ENCODE measurements at places on chromosomes 5 and 9.

GRCh38 chr9:93130861-93131481 is 3.1 kb downstream of the NINJ1 start:
- DNase-seq: no peak

DNA sequence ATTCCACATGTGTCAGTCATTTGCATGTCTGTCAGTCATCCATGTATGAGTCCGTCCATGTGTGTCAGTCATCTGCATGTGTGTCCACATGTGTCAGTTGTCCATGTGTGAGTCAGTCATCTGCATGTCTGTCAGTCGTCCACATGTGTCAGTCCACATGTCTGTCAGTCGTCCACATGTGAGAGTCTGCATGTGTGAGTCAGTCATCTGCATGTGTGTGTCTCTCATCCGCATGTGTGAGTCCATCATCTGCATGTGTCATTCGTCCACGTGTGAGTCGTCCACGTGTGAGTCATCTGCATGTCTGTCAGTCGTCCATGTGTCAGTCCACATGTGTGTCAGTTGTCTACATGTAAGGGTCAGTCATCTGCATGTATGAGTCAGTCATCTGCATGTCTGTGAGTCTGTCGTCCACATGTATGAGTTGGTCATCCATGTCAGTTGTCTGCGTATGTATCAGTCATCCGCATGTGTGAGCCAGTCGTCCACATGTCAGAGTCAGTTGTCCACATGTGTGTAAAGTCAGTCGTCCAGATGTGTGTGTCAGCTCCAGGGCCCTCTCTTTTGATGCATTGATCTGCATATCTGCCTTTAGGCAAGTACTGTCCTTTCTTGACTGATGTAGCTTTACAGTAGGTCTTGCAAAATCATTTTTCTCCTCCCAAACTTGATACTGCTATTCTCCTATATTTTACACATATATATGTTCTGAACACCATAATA is 72.5 kb upstream of the CACNA1B start:
- no peak for DNase-seq

DNA sequence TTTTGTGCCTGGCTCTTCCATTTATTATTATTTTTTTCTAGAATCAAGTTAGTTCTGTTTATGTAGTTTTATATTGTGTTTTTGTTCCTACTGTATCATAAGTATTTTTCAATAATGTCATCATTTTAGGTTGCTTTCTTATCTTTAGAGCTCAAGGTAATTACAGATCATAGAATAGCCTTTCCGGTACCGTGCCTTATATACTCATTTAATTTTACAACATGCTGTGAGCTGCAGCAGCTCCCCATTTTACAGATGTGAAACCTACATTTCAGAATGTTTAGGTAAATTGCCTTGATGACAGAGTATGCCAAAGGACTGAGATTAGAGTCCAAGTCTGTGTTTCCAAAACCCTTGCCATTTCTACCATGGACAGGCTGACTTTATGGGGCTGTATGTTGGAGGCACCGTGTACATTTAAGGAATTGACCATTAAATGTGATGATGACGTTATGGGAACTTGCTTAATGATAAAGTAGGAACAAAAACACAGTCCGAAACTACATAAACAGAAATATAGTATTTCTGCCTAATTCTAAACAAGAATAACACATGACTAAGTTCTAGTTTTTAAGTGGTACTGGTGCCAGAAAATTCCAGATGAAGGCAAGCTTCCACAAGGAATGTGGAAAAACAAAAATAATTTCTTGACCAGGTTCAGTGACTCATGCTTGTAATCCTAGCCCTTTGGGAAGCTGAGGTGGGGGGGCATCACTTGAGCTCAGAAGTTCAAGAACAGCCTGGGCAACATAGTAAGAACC is 97.7 kb downstream of the IQGAP2 start:
- no peak for DNase-seq

GRCh38 chr5:44294516-44294915 is 94.7 kb downstream of the FGF10 start:
- no peak for DNase-seq

DNA sequence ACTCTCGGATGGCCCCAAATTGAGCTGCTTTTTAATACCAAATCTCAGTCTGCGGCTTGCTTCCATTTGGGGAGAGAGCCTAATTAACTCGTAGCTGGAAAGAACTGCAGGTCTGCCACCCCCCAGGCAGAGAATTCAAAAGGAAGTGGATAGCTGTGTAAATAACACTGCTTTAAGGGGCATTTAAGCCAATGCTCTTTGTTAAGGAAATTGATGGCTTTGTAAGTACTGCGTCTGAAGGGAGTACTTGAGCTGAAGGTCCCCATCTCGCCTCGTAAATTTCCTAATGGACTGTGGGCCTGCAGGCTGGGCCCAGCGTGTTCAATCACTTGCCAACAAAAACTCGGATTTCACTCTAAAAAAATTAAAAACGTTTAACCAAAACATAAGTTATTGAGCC is 132.7 kb downstream of the PAPPA start:
- no peak for DNase-seq

- DNase-seq: no peak
Observed at GRCh38 chr9:69455311-69455710, 130.3 kb downstream of the ENTREP1 start.

DNA sequence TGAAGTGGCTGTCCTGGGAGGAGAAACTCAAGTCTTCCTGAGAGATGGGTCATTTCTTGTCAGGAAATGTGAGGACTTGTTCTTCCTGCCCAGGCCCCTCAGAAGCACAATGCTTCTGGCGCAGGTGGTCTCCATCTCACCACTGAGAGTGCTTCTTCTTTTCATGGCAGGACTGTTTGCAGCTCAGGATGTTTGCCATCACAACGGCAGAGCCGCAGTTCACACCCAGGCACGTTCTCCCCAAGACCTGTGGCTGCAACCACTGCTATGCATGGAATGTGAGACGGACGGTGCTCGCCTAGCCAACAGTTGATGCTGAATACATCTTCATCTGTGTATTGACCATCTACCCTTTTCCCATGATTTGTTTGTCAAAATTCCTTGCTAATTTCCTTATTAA is 216.3 kb downstream of the GADD45G start:
- DNase-seq: no peak

DNA sequence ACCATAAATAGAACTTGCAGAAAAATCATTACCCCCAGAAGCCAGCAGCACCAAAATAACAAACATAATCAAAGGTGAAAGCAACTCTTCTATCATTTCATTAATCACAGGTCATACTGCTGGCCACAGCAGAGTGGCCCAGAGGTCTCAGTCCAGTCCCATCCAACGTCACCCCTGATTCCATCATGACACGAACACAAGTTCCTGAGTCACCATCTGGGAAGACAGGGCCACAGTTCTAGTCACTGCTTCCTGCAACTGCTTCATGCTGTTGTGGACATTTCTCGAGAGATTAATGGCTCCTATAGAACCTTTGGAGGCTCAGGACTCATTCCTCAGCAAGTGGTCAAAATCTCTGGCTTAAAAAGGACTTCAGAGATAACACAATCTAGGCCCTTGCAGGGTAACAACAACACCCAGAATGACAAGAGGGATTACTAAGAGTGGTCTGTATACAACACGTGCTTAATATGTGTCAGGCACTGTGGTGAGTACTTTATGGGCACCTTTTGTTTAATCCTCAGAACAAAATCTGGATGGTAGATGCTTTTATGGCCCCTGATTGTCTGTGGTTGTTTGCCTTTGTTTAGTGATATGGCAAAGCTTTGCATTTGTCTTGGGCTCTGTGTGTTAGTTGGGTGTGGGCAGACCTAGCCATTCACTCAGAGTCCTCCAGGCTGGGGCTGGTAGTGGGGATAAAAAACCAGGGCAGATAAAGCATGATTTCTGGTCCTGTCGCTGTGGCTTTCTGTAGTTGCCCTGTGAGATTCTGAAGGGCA is 184.3 kb downstream of the DAB2IP start:
- DNase-seq: no peak

- no peak for DNase-seq
Observed at GRCh38 chr5:172147857-172148256, 40.2 kb downstream of the STK10 start.

DNA sequence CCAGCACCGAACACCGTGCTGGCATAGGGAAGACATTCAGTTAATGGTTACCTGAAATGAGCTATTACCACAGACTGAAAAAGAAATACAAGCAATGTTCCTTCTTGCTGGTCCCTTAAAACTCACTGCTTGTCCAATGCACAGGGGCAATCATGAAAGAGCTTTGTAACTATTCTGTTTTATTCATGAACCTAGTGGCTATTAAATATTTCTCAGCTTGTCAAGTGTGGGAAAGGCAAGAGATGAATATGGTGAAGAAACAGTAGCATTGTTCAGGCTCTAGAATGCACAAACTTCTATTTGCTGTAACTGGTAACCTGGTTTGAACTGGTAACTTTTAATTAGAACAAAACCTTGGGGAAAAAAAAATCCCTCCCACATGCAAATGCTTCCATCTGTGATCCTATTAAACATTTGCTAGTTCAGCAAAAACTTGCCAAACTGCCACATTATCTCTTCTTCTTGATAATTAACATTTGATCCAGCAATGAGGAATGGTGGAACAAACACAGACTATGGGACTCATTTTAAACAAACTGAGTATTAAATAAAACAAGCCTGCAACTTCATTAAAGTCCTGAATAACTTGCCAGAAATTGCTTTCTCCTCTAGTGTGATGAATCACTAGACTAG is 36.1 kb downstream of the YIPF5 start:
- no peak for DNase-seq

DNA sequence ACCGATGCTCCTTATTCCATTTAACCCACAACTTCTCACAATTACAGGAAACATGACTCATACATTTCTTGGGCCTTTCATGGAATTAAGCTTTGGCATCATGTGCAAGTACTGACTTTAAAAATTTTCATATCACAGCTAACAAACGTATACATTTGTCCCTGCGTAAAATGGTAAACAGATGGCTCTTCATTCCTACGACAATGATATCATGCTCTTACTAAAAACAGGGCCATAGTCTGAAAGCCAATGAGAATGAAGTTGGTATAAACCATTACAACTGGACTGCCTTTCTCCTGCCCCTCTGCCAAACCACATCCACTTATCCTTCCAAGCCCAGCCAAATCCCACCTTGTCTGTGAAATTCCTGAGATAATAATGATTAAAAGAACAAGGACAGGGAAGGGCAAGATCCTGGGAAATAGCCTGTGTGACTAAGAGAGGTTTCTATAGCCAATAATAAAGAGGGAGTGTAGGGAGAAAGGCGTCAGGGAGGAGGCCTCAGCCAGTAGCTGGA is 44.9 kb upstream of the ZNF366 start:
- no peak for DNase-seq

GRCh38 chr9:3028535-3028934 is 184.6 kb upstream of the PUM3 start:
- no peak for DNase-seq

DNA sequence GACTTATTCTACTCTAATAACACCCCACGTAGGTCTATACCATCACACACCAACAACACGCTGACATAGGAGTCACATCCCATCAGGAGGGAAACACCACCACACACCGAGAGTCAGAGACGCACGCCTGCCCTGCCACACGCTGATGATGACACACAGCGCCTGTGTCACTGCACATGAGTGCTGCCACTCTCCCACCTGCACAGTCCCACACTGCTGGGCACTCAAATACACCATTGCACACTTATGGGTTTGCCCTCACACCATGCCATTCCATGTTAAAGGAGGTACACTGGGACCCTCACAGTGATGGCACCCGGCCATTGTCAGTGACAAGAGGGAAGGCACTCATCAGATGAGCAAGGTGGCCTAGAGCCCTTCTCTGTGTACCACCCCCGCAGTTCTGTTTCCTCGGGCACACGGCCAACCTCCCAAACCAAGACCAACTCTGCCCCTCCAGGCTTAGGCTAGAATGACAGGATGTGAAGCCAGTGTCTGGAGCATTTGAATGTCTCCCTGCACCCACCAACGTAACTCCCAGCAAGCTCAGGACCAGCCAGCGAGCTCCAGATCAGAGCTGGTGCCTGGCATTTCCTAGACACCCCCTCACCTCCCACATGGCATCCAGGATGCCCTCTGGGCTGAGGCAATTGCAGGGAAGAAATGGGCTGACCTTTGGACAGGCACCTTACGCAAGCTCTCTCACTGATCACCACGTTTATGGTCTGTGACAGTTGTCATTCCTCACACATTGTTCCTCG is 3.6 kb upstream of the CPLX2 start:
- DNase-seq: no peak

DNA sequence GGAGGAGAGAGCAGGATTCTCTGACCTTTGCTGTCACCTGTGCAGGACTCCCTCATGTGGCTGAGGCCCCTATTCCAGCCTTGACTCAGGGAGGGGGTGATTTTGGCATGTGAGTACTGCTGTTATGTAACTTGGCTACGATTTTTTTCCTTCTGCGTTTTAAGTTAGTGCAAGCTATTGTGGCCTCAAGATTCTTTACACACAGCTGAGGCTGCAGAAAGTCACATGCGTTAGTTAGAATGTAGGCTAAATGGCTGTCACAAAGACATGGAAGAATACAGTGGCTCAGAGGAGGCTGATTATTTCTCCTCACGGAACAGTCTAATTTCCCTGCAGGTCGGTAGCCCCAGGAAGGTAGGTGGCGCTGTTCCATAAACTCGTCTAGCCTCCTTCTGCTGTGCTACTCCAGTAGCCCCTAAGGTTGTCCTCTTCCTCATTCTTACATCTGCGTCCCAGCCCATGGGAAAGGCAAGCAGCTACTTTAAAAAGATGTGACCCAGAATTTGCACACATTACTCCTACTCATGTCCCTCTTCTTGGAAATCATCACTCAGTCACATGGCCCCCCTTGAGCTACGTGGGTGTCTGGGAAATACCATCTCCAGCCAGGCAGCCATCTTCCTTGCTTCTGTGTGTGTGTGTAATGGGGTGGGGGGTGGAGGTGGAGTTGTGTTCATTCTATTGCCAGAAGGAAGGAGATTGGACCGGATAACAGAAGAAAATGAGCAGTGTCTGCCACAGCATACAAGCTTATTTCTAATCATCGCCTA is 486.6 kb downstream of the CCDC171 start:
- DNase-seq: no peak

- no peak for DNase-seq
Observed at GRCh38 chr5:180230017-180230416, 21.0 kb upstream of the RASGEF1C start.

DNA sequence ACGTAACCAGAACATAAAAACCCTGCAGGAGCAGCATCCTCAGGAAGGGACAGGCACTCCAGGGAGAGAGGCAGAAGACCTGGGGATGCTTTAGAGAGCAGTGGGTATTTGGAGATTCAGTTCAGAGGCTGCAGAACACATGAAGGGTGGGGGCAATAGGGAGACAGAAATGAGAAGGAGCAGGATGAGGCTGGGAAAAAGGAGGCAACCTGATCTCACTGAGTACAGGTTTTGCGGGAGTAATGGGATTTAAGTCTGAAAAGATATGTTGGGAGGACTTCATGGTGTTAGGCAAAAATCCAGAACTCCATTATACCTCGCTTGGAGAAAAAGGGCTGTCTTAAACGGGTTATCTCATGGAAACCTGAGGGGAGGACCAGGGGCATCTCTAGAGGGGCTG is 41.3 kb upstream of the GARNL3 start:
- no peak for DNase-seq

- no peak for DNase-seq
Observed at GRCh38 chr9:108727580-108728111, 128.1 kb downstream of the ACTL7B start.
